ENCODE measurements at places on chromosomes 6 and 20.

GRCh38 chr20:52049001-52049731, 142.4 kb downstream of the ZFP64 start:
- no peak for DNase-seq

- DNase-seq, result no peak
Measured at GRCh38 chr20:856361-856775, 22.9 kb downstream of the FAM110A start.

GRCh38 chr20:21391972-21392352, 5.4 kb downstream of the NKX2-4 start:
- no peak for DNase-seq

- no peak for DNase-seq
Measured at GRCh38 chr6:25173951-25174474, 105.2 kb upstream of the CARMIL1 start.

DNA sequence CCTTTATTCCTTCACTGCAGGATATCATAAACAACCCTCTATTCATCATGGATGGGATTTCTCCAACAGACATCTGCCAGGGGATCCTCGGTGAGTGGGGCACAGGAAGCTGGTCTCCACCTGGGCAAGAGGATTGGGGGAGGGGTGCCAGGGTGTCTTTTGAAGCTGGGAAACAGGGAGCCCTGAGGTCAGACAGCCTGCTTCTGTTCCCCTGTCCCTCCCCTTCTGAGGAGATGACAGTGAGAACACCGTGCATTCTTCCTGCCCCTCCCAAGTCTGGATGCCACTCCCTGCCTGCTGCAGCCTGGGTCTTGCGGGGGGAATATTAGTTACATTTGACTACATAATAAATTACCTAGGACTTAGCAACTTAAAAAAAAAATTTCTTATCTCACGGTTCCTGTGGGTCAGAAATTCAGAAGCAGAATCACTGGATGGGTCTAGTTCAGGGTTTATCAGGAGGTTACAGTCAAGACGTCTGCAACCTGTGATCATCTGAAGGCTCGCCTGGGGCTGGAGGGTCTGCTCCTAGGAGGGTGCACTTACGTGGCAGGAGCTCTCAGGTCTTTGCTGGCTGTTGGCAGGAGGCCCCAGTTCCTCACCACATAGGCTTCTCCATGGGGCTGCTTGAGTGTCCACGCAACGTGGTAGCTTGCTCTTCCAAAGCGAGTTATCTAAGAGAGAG, 11.4 kb downstream of the CAPN11 start:
- no peak for DNase-seq

- no peak for DNase-seq
Measured at GRCh38 chr6:54574671-54575070, 266.4 kb downstream of the TINAG start.

DNA sequence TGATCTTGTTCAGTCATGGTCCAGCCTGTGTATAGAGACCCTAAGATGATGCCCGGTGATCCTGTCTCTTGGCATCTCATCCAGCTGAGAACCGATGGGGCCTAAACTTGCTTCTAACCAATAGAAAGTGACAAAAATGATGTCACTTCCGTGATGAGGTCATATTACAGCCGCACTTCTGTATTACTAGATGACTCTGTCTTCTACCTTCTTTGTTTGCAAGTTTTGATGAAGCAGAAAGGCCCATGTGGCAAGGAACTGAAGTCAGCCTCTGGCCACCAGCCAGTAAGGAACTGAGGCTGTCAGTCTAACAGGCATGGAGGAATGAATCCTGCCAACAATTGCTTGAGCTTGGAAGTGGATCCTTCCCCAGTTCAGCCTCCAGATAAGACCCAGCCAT, 32.8 kb upstream of the HLA-C start:
- no peak for DNase-seq

DNA sequence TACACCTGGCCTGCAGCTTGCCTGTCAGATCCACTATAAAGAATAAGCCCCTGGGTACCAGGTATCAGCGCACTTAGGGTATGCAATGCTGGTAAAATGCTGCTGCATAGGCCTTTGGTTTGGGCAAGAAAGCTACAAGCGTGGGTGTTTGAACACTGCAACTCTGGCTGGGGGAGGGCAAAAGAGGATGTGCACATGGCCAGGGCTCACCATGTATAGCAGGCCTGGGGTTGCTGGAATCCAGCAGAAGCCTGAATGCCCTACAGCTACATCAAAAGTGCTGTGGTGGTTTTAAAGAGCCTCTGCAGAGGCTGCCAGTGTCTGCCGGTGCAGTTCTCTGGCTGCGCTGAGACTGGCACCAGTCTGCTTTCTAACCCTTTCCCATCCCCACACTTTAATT, 51.7 kb downstream of the UQCC1 start:
- no peak for DNase-seq

DNA sequence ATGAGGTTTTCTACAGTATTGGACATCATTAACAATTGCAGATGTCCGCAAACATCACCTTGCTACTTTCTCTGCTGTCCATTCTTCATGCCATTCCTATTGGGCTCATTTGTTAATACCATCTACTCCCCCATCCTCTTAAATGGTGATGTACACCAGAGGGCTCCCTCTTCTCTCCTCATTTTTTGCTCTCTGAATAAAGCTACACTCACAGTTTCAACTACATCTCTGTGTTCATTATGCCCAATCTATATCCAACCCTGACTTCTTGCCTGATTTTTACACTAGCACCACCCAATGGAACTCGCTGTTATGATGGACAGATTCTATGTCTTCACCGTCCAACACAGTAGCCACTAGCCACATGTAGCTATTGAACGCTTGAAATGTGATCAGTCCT, 288.1 kb upstream of the ID4 start:
- no peak for DNase-seq

GRCh38 chr6:163780994-163781393, 366.5 kb downstream of the QKI start:
- no peak for DNase-seq

- no peak for DNase-seq
Measured at GRCh38 chr6:1589208-1589607, 20.5 kb upstream of the FOXC1 start.

DNA sequence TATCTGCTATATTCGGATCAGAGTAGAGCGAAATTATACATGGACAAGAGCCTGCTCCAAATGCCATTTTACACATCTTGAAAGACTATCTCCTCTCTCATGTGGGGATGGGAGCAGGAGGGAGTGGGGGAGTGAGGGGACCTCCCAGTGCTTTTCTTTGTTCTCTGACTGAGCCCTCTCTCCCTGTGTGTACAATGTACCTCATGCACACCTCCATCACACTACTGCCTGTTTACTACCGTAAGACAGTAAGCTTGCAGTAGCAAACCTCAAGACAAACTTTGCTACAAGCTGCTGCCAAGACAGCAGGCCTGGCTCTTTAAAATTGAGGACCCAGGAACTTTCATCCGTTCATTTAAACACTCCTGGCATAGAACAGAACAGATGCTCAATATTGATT, 7.2 kb downstream of the NHSL1 start:
- no peak for DNase-seq

DNA sequence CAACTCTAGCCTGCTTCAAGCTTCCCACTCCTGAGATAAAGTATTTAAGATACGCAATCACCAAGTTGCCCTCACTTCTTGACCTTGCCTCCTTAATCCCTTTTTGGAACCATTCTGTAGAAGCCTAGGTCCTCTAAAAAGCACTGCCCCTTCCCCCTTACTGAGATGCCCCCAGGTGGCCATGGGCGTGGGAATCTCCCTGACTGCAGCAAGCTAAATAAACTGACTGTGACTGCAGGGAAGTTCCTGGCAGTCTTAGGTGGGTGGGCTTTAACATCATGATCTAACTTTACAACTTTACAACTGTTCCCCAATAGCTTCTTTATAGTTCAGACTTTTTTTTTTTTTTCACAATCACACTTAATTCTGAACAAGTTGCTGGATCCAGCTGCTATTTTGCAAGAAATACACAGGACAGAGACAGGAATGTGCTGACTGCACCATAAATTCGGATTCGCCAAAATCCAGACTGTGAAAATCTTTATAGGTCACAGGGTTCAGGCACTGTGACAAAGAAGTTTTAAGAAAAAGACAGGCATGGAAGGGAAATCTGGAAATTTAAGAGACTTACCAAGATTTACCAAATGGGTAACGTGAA, 344.2 kb upstream of the SULF2 start:
- no peak for DNase-seq

DNA sequence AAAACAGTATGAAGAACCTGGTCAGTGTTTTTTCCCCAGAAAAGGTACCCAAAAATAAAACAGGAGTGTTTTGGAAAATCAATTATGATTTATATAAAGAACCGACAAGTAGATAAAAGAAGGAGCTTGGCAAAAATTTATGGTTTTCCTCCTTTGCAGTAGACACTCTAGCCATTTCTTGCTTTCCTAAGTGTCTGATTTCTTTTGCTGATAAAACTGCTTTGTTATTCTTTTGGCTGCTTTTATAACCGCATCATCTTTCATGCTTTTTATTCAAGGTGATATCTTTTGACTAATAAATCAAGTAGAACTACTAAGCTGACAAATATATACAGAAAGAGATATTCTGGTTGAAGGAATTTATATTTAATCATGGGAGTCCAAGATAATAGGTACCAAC, 16.6 kb downstream of the ATG5 start:
- no peak for DNase-seq

DNA sequence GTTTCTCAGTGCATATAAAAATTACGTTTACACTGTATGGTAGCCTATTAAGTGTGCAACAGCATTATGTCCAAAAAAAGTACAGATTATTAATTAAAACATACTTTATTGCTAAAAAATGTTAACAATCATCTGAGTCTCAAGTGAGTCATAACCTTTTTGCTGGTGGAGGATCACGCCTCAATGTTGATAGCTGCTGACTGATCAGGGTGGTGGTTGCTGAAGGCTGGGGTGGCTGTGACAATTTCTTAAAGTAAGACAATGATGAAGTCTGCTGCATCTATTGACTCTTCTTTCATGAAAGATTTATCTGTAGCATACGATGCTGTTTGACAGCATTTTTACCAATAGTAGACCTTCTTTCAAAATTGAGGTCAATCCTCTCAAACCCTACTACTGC, 155.1 kb downstream of the BTBD9 start:
- no peak for DNase-seq

DNA sequence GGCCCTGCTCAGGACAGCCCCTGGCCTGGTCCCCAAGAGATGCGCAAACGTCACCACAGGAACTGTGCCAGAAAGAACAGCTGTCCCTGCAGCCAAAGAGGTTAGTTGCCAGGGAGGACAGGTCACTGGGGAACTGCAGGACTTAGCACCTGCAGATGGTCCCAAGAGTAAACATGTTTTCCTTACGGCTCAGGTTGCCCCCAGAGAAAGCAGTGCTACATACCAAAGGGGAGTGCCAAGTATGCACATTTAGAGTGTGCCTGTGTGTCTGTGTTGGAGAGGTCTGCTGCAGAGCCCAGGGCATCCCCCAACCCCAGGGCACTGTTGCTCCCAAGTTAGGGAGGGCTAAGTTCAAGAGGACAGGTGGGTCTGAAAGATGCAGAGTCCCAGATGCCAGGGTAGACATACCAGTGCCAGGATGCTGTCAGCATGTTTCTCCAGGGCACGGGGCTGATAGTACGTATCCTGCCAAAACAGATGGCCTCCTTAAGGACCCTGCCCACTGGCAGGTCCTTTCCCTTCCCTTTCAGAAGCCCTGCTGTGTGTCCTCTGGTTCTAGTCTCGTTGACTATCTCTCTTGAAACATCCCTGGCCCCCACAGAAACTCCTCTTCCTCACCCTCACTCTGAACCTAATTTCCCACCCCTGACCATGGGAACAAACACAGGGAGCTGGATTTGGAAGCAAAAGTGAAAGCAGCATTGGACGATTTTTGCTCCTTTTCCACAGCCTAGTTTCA, 1.3 kb downstream of the ABHD16A start:
- DNase-seq, result no peak

DNA sequence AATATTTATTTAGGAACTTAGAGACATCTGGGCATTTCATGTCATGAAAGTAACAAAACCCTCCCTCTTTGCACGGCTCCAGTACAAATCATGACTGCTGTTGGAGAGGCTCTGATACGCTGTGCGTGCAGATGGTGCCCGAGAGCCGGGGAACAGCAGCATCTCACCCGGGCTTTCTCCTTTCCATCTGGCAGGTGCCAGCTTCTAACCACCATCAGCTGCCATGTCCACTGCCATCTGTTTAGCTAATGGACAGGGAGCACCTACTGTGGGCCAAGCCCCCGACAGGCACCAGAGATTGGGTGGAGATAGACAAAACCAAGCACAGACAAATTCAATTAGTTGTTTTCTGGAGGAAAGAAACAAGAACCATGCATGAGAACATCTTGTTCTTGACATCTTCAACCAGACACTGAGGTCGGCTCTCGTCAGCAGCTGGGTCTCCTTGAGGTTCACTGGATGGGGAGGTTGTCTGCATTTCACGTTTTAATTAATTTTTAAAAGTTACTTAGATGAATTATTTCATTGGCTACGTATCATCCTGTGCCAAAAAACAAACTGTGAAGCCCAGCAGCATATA, 323.7 kb downstream of the THBS2 start:
- no peak for DNase-seq

GRCh38 chr20:2149507-2149906, 47.9 kb downstream of the STK35 start:
- DNase-seq, result no peak

GRCh38 chr6:153096792-153097191, 34.3 kb downstream of the RGS17 start:
- DNase-seq, result no peak

GRCh38 chr20:24079661-24080412, 91.3 kb upstream of the GGTLC1 start:
- DNase-seq, result no peak

DNA sequence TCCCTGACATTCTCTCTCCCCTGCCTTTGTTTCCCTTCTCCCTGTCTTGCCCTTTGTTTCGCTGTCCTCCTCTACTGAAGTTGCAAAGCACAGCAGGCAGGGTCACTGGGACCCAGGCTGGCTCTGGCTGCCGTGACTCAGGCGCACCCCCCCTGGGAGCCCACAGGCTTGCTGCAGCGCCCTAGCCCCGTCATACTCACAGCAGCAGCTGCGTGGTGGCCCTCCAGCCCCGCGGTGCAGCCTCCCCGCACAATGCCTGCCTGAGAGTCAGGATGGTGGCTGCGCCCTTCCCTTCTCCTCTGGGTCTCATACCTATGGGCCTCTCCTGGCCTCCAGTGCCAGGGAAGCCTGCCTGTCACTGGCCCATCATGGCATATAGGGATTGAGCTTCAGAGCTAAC, 41.7 kb downstream of the TXNDC5 start:
- DNase-seq, result no peak

- no peak for DNase-seq
Measured at GRCh38 chr20:43926287-43927050, 11.8 kb downstream of the TOX2 start.

- DNase-seq, result no peak
Measured at GRCh38 chr20:20461551-20461950, 93.6 kb downstream of the INSM1 start.

GRCh38 chr20:25239387-25240370, 8.2 kb upstream of the PYGB start:
- DNase-seq, result no peak

- no peak for DNase-seq
Measured at GRCh38 chr6:73503027-73503772, 17.6 kb downstream of the EEF1A1 start.

GRCh38 chr20:10961651-10962288, 288.0 kb upstream of the JAG1 start:
- no peak for DNase-seq

- no peak for DNase-seq
Measured at GRCh38 chr6:132456700-132457143, 55.4 kb upstream of the MOXD1 start.

- DNase-seq, result no peak
Measured at GRCh38 chr6:139711804-139712585, 337.5 kb upstream of the CITED2 start.

GRCh38 chr6:47307362-47308197, 2.1 kb downstream of the TNFRSF21 start:
- no peak for DNase-seq

Data from ascending aorta (tissue), 2 donors.